CD4-positive, alpha-beta T cell treated with Interleukin-6 for 4 hours (primary cell): ENCODE measurements at places on chromosomes 3 and 15.

GRCh38 chr15:52097180-52097579, 15.4 kb downstream of the BCL2L10 start:
- no peak for DNase-seq

GRCh38 chr3:182201456-182202168, 489.9 kb downstream of the SOX2 start:
- DNase-seq, result no peak

GRCh38 chr15:23857028-23857641, 170.0 kb upstream of the NDN start:
- no peak for DNase-seq

- DNase-seq, result no peak
Measured at GRCh38 chr3:152302521-152303021, 33.8 kb downstream of the MBNL1 start.

GRCh38 chr15:47289656-47290055, 427.6 kb upstream of the SEMA6D start:
- no peak for DNase-seq

- no peak for DNase-seq
Measured at GRCh38 chr3:49754536-49754935, 30.8 kb upstream of the GMPPB start.

GRCh38 chr15:67805666-67806516, 19.4 kb upstream of the SKOR1 start:
- DNase-seq, result no peak

GRCh38 chr3:44130249-44130648, 111.4 kb upstream of the TOPAZ1 start:
- DNase-seq, result no peak

GRCh38 chr3:140552898-140553297, 125.0 kb upstream of the TRIM42 start:
- DNase-seq, result no peak

GRCh38 chr15:59819092-59819491, 130.0 kb upstream of the BNIP2 start:
- no peak for DNase-seq

DNA sequence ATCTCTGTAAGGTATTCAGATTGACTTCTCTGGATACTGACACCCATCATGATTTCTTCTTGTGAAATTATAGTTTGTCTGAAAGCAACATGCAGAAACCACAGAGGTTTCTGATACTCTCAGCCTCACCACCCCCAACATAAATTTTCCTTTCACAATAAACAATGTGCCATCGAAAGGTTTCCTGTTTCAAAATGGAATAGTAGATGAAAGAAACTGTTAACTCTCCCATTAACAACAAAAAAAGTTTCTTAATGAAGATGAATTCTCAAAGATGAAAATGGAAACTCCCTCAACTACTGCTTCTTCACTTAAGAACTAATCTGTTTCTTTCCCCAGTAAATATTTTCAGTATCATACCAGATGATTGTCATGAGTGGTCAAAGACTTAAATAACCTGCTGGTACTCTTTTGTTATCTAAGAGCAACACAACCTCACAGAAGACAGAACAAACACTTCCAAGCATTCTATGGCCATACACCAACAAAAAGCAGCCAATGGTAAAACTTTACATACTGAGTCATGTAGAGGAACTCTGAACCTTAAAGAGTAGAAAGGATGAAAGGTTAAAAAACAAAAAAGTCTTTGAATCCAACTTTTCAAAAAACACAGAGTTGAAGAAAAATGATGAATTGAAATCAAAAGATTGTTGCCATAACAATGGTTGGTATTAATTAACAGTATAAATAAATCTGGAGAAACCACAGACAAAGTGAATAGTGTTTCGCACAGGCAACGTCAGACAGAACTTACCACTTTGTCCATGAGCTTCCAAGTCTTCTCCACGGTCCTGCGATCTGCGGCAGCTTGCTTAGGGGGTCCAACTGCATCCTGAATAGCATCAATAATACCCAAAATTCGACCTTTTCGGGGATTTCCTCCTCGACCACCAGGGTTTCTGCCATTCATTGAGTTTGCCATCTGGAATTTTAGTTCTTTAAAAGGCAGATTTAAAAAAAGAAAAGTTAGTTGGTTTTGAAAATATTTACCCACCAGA, 1.9 kb downstream of the CBLB start:
- no peak for DNase-seq

DNA sequence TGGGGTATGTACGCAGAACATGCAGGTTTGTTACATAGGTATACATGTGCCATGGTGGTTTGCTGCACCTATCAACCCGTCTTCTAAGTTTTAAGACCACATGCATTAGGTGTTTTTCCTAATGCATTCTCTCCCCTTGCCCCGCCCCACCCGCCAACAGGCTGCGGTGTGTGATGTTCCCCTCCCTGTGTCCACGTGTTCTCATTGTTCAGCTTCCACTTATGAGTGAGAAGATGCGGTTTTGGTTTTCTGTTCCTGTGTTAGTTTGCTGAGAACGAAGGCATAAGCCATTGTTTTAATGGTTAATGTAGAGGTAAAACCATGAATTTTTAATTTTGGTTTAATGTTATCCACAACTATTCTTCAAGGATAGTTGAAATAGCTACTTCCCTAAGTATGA, 346.8 kb upstream of the EPHA6 start:
- no peak for DNase-seq

DNA sequence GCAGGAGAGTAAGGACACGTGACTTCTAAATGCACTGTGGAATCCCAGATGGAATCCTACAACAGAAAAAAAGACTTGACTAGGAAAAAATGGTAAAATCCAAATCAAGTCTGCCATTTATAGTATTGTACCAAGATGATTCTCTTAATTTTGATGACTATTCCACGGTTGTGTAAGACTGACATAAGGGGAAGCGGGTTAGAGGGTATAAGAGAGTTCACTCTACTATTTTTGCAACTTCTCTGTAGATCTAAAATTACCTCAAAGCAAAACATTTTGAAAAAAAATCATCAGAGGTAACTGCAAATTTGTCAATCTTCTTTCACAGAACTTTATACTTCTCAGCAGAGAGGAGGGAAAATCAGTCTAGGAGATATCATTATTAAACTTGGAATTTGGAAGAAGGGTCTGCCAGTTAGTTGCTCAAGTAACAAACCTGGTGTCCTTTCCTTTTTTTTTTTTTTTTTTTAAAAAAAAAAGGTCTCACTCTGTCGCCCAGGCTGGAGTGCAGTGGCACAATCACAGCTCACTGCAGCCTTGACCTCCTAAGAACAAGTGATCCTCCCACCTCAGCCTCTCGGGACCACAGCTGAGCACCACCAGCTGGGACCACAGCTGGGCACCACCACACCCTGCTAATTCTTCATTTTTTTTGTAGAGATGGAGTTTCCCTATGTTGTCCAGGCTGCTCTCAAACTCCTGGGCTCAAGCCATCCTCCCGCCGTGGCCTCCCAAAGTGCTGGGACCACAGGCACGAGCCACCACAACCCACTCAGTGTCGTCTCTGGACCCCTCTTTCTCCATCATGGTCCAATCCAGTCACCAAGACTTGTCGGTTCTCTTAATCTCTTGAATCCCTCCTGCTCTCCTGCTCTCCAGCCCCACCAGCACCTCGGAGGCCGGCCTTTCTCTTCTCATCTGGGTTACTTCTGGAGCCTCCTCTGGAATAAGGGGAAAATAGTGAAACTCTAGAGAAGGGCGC, 14.9 kb upstream of the HES1 start:
- no peak for DNase-seq

- DNase-seq, result no peak
Measured at GRCh38 chr15:85414495-85414894, 34.1 kb downstream of the AKAP13 start.

DNA sequence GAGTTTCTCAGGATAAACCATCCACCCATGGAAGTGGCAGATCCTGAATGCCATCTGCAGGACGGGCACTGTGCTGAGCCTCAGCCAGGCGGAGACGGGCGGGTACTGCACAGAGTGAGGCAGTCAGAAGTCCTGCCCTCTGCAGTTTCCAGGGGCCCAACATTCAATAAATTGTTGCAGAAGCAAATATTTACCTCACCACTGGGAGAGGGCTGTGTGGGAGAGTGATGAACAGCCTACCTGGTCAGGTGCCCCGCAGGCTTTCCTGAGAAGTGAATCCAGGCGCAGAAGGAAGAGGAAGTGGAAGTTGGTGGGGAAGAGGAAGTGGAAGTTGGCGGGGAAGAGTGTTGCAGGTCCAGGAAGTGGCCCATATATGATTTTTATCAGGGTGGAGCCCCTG, 100.8 kb downstream of the SLCO3A1 start:
- DNase-seq, result no peak

DNA sequence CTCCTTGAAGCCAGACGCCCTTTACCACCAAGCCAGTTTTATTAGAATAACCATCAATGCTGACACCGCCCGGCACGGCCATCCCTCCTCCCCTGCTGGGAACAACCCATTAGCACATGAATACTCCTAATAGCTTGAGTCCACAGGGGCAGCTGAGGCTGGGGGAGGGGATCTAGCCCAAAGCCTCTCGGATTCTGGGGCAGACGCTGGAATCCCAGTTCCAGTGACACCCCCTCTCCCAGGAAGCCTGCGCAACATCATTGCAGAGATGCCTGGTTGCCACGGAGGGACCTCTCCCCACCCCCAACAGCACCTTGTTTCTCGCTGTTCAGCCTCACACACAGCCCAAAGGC, 1.2 kb upstream of the LINGO1 start:
- no peak for DNase-seq

DNA sequence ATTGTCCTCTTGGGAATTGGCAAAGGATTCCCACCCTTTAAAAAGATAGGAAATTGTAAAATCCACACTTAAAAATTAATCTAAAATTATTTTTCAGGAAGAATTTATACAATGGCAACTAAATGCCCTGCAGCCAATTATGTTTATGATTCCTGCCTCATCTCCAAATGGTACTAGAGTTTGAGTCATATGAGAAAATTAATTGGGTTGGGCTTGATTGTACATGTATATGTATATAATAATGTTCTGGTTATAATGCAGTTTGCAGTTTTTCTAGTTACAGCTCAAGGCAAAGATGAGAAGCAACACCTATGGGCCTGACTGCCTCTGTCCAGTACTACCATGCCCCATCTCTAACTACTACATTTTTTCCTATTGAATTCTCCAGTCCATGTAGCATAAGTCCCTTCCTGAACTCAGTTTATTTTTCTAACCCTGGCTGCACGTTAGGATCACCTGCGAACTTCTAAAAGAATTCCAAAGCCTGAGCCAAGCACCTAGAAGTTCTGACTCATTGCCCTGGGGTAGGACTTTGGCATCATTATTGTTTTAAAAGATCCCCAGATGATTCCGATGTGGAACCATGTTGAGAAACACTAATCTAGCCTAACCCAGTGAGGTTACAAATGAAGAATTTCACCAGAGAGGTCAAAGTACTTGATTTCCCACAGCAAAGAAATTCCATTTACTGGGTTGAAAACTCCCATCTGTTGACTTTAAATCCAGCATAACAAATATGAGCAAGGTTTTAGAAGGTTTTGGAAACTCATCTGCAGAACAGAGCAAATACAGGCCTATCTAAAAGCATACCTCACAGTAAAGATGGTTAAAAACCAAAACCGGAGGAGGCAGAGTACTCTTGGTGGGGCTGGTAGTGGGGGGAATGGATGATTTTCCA, 19.4 kb downstream of the TGFBR2 start:
- DNase-seq, result no peak

GRCh38 chr15:25830844-25831451, 32.2 kb downstream of the ATP10A start:
- DNase-seq, result no peak

- DNase-seq, result no peak
Measured at GRCh38 chr3:138960417-138960852, 13.4 kb downstream of the FOXL2NB start.

DNA sequence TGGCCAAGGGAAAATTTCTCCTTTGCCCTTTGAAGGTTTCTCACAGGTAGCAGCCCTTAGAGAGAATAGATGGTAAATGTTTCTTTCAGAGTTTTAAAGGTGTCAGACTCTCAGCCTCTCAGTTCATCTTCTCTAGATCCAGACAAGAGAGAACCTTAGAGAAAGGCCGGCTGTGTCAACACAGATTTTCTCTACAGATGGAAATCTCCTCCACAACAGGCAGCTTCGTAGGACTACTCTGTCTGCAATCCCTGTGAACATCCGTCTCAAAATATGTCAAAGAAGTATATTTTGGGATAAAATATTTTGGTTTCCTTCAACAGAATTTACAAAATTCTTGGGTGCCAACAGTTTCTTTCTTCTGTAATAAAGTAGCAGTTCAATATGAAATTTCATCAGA, 282.1 kb upstream of the POU1F1 start:
- DNase-seq, result no peak

DNA sequence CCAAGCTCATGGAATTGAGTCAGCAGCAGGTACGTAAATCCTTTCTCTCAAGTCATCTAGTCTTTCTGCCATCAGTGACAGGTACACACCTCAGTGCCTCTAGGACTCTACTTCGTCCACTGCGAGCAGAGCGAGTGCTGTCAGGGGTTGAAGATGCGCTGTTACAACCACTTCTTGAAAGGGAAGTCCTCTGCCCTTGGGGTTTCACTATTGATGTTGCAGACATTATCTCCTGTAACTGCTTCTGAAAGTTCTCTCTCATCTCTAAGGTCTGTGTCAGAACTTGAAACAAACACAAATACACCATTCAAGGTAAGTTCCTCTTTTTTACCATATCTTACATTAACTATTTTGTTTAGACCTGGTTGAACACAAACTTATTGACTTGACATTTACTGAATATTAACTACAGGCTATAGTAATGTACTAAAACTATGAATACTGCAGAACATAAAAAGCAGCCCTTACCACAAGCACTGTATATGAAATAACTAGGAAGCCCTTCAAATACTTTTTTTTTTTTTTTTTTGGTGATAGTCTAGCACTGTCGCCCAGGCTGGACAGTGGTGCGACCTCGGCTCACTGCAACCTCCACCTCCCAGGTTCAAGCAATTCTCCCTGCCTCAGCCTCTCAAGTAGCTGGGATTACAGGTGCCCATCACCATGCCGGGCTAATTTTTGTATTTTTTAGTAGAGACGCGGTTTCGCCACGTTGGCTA, 41.5 kb downstream of the TOPBP1 start:
- no peak for DNase-seq

GRCh38 chr15:22980189-22981050, at the start of gene CYFIP1:
CYFIP1 (minus strand) TSS chr15:22980368; CDS start chr15:22947285, 33,083 bp downstream.
- DNase-seq, result peak; percentile 33

DNA sequence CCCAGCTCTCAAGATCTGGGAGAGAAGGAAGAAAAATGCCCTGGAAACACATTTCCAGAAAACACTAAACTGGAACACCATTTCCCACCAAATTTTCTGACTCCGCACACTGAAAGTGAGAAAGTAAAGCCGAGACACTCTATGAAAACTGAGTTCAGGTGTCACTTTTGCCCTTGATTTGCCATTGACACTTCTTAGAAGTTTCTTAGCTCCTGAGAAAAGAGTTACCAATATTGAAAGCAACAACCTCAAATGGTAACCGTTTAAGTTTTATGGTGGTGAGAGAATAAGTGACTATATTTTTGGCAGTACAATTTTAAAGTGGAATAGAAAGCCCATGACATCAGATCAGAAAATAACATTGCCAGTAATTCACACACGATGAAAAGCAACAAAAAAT, 39.0 kb downstream of the CD86 start:
- no peak for DNase-seq

DNA sequence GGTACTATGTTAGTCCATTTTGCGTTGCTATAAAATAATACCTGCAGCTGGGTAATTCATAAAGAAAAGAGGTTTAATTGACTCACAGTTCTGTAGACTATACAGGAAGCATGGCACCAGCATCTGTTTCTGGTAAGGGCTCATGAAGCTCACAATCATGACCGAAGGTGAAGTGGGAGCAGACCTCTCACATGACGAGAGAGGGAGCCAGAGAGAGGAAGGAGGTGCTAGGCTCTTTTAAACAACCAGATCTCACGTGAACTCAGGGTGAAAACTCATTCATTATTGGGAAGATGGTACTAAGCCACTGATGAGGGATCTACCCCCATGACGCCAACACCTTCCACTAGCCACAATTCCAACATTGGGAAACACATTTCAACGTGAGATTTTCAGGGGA, 301.7 kb upstream of the MDFIC2 start:
- no peak for DNase-seq
